Activated CD4-positive, alpha-beta memory T cell treated with anti-CD3 and anti-CD28 coated beads, Interleukin-2, amount 10 ng/mL, durations not matched to agents 7 days and 5 days (primary cell): ENCODE measurements at places on chromosomes 2 and 18. TPM values are rescaled to one million over a fixed set of nuclear protein-coding genes. Genes with fewer than 3 reads are reported as not detected.

POTEE gene
- total RNA-seq = 0.83 TPM

RUFY4 gene
- 2.1 TPM for total RNA-seq

ASB18 gene
- total RNA-seq = not detected

RTP5 gene
- 0.13 TPM for total RNA-seq

EGR4 gene
- not detected for total RNA-seq

DNA sequence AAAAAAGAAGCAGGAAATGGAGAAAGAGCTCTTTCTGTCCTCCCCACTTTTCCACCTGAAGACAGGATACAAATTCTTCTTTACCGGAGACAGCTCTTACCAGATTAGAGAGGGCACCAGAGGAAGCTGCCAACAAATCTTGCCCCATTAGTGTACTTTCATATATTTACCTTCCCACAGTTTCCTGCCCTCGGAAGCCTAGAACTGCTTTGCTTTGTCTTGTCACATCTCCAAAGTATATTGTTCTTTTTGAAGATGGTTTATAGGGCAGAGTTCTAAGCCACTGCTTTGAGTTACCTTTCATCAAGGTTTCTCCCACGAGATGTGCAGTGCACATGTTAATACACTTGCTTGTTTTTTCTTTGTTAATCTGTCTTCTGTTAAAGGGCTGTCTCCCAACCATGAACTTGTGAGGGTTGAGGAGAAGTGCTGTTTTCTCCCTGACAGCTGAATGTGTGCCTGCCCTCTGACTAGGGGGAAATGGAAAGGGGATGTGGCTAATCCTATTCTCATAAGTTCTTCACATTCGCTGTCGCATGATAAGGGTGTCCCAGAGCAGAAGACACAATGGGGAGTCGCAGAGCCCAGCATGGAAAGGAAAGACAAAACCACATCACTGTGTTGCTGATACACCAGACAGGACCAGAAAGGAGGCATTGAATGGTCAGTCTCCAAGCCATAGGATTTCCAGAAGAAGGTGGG is 24.2 kb downstream of the CENPA start:
- H3K27me3 ChIP-seq = peaks cover 6% of the 10 kb centered on the region
- peaks cover 8% of the 10 kb centered on the region for H3K4me1 ChIP-seq

DNA sequence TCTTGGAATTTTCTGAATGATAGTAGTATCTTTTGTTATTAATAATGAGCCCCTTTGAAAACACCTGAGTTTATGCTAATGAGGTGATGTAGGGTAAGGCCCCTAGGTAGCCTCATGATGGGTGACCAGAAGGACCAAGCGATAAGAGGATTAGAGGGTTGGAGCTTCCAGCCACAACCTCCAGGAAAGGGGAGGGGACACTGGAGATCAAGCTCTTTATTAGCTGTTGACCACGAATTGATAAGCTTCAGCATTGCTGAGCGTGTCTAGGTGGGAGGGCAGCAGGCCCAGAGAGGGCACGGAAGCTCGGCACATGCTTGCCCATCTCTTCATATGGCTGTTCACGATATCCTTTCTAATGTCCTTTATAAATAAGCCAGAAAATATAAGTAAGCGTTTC is 39.0 kb downstream of the KIAA2012 start:
- peaks cover 26% of the 10 kb centered on the region for H3K27me3 ChIP-seq
- DNase-seq = no peak
- H3K36me3 ChIP-seq = no peaks in the 10 kb centered on the region
- no peak overlapping the region for H3K4me3 ChIP-seq
- no peaks in the 10 kb centered on the region for H3K4me1 ChIP-seq

- peaks cover 24% of the 10 kb centered on the region for H3K36me3 ChIP-seq
- no peak overlapping the region for H3K27ac ChIP-seq
- H3K4me3 ChIP-seq = no peak overlapping the region
- no peak for DNase-seq
Observed at GRCh38 chr2:84866122-84866521, 14.8 kb downstream of the TRABD2A start.

DNA sequence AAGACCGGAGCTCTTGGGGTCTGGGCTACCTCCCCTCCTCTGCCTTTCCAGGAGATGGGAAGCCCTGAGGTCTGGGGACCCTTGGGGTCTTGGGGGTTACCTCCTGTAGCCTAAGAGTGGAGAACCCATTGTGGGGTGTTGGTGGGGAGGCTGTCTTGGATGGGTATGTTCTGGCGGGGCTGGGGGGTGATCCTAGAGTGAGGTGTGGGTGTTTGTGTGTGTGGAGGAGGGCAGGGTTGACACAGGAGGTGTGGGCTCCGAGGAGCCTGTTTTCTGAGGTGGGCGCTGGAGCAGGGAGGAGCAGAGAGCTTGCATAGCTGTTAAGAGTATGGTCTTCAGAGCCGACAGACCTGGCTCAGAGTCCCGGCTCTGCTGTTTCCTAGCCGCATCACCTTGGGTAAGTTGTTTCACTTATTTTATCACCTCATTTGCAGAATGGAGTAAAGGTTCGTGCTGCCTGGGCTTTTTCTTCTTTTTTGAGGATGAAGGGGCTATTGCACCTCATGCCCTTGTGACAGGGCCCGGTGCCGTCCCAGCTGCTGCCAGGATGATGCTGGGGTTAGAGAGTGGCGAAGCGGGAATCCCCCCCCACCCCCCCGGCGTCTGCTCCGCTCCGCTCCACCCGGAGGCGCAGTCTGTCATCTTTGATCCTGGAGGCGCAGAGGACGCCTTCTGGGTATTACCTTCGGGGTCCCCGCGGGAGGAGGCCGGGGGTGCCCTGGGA is 17.2 kb downstream of the TET3 start:
- H3K27ac ChIP-seq = no peak overlapping the region
- no peak for DNase-seq
- peaks cover 6% of the 10 kb centered on the region for H3K36me3 ChIP-seq
- H3K27me3 ChIP-seq = peaks cover 2% of the 10 kb centered on the region

DNA sequence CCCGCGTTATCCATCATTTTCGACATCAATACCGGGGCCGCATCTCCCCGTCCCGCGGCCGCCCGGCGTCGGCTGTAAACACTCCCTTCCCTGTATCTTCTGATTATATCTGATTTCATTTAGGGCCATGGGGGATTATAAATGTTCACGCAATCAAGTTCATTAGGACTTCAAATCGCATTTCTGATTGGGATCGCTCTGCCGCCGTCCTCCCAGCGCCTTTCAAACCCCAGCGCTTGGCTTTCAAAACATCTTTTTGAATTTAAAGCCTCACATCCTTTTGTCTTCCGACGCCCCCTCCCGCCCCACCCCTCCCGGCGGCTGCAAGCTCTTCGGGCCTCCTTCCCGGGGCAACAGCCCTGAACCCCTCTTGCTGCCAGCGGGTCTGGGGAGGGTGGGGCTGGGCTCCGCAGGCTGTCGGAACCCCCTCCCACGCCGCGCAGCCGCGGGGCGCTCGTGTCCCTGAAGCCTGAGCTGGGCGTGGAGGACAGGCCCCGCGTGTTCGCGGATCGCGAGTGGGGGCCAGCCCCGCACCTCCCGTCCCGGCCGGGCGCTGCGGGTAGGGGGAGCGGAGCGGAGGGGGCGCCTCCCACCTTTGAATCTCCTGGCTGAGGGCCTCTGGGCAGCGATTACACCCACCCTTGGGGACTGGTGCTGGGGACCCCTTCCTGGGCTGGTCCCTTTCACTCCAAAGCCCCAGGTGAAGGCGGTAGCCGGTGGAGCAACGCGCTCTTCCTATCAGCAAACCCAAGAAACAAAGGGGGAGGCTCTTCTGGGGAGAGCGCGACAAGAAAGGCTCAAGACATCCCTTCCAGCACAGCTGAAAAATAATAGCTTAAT is 11.3 kb upstream of the GBX2 start:
- H3K27me3 ChIP-seq = peaks cover 43% of the 10 kb centered on the region
- H3K27ac ChIP-seq = no peak overlapping the region
- peaks cover 2% of the 10 kb centered on the region for H3K4me1 ChIP-seq
- H3K4me3 ChIP-seq = no peak overlapping the region
- no peaks in the 10 kb centered on the region for H3K36me3 ChIP-seq

DNA sequence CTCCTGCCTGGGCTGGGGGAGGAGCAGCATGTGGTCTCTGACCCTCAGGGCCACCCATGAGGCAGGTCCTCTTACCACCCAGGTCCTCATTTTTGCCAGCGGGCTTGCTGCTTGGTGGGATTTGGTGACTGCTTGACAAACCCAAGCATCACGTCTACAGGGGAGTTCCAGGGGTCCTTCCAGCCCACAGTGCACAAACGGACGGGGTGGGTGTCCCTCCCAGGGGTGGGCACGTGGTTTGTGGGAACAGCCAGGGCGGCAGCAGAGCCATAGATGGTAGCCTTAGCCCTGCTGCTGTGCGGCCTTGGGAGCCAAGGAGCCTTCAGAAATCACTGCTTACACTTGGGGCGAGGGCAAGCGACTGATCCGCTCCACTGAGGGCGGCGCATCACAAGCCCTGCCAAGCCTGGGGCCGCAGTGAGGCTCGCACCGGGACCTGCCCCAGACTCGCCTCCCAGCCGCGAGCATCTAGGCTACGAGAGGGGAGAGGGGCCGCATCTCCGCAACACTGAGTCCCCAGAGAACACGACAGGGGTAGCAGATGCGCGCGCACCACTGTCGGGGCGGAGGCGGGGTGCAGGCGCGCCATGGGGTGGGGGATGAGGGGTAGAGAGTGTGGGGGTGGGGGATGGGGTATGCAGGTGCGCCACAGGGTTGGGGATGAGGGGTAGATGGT is 36.9 kb downstream of the SNED1 start:
- peaks cover 31% of the 10 kb centered on the region for H3K4me1 ChIP-seq
- H3K27me3 ChIP-seq = peaks cover 3% of the 10 kb centered on the region
- H3K4me3 ChIP-seq = peak overlapping the region; percentile 39
- peaks cover 8% of the 10 kb centered on the region for H3K36me3 ChIP-seq

GRCh38 chr2:126634273-126634861 is 21.6 kb upstream of the GYPC start:
- H3K36me3 ChIP-seq = no peaks in the 10 kb centered on the region
- H3K27me3 ChIP-seq = peaks cover 26% of the 10 kb centered on the region
- H3K27ac ChIP-seq = no peak overlapping the region
- DNase-seq = peak; percentile 29
- H3K4me3 ChIP-seq = no peak overlapping the region

- H3K36me3 ChIP-seq = no peaks in the 10 kb centered on the region
- no peaks in the 10 kb centered on the region for H3K4me1 ChIP-seq
- H3K4me3 ChIP-seq = no peak overlapping the region
- no peak for DNase-seq
- H3K27me3 ChIP-seq = no peaks in the 10 kb centered on the region
- no peak overlapping the region for H3K27ac ChIP-seq
Observed at GRCh38 chr18:43830303-43830702, 553.0 kb upstream of the SYT4 start.

- H3K36me3 ChIP-seq = peaks cover 25% of the 10 kb centered on the region
- no peak overlapping the region for H3K27ac ChIP-seq
- no peak overlapping the region for H3K4me3 ChIP-seq
- DNase-seq = no peak
Observed at GRCh38 chr2:97970293-97971060, 25.3 kb downstream of the TMEM131 start.

DNA sequence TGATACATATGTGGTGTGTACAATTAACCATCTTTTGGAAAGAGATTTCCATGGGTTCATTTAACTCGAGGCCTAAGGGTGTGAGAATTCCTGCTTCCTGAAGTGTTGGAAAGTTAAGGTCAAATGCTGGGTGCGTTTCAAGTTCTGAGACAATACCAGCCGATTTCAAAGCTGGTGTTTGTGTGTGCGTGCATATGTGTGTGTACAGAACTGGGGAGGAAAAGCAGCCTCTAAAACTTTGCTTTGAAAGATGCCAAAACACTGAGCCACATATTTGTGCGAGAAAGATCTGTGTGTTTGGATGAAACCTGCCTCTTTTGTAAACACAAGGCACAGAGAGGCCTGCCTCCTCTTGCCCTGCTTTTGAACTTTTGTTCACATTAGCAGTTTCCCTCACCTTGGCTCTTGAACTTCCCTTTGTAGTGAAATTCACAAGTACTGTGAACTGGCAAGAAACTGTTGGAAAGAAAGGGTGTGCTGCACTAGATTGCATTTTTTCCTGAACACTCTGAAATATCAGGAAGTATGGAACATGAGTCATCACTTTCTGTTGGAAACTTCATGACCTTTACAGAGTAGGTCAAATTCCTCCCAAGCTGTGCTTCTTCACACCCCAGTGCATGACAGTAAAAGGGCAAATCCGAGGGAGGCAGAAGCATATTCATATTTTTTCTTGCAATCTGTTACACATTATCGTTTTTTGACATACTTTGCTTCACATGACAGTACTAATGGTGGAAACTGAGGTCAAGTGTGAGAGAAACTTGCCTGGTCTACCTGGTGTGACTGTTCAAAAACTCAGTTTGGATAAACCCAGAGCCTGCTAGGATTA is 20.0 kb upstream of the CAVIN2 start:
- peaks cover 19% of the 10 kb centered on the region for H3K27me3 ChIP-seq
- no peak overlapping the region for H3K4me3 ChIP-seq
- no peaks in the 10 kb centered on the region for H3K4me1 ChIP-seq
- no peaks in the 10 kb centered on the region for H3K36me3 ChIP-seq
- H3K27ac ChIP-seq = no peak overlapping the region
- no peak for DNase-seq

DNA sequence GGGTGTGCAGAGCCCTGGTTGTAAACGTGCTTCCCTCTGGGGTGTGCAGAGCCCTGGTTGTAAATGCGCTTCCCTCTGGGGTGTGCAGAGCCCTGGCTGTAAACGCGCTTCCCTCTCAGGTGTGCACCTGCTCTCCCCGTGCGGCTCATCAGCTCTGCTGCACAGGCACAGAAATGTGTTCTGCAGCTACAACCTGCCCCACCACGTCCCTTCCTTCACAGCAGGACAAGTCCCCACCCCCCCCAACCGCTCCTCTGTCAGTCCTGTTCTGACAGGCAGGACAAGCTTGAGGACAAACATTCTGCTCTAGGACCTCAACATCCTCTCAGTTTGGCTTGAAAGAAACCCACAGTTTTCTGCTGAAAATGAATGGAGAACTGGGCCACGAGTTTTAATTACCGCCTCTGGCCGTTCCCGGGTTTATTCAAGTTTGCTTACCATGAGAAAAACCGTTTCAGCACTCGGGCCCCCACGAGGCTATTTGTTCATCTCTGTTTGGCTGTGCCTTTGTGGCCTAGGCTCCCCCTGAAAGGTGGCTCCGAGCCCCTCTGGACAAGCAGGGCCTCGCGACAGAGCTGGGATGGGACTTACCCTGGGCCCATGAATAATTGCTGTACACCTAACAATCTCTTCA is 81.0 kb upstream of the ASB18 start:
- no peak overlapping the region for H3K4me3 ChIP-seq
- H3K27me3 ChIP-seq = peaks cover 4% of the 10 kb centered on the region
- H3K27ac ChIP-seq = no peak overlapping the region
- DNase-seq = no peak
- no peaks in the 10 kb centered on the region for H3K36me3 ChIP-seq

DNA sequence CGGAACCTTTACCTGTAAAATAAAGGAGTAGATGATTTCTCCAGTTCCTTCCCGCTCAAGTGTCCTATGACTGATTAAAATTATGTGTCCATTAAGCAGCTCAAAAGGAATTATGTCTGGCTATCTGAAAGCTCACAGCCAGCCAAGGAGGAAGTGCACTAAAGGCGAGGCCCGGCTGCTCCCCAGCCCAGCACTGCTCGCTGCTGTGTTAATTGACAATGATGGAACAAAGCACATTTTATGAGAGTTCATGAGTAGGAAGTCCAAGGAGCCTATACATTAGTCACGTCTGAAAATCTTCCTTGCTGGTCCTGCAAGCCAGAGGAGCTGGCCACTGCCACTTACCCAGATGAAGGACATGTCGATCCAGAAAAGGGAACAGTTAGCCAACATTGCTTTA is 14.3 kb downstream of the TTC32 start:
- no peak overlapping the region for H3K4me3 ChIP-seq
- H3K4me1 ChIP-seq = peaks cover 18% of the 10 kb centered on the region
- peaks cover 12% of the 10 kb centered on the region for H3K36me3 ChIP-seq
- DNase-seq = no peak
